ENCODE measurements at places on chromosomes 3 and 15. TPM values are rescaled to one million over a fixed set of nuclear protein-coding genes. Genes with fewer than 3 reads are reported as not detected.

CHRM5 gene
- total RNA-seq, result not detected

CYP11A1 gene
- 1.9 TPM for total RNA-seq

TRMT10C gene
- total RNA-seq, result 17.3 TPM

SLC25A36 gene
- 232 TPM for total RNA-seq

TRPM1 gene
- 0.41 TPM for total RNA-seq

APPL1 gene
- 66.7 TPM for total RNA-seq

SMCO1 gene
- 3.5 TPM for total RNA-seq

ZBTB47 gene
- 23.4 TPM for total RNA-seq

C3orf22 gene
- 0.12 TPM for total RNA-seq

PDCD7 gene
- 19.2 TPM for total RNA-seq

NOP10 gene
- total RNA-seq, result 125 TPM

GOLGA6L6 gene
- total RNA-seq, result not detected

SH3GL3 gene
- total RNA-seq, result 4.3 TPM

QTRT2 gene
- 29.0 TPM for total RNA-seq

TMOD3 gene
- 40.0 TPM for total RNA-seq

MST1R gene
- total RNA-seq, result 2.0 TPM

SPTSSB gene
- 7.4 TPM for total RNA-seq

LIPH gene
- total RNA-seq, result 1.9 TPM

MED12L gene
- 5.9 TPM for total RNA-seq

VPS18 gene
- total RNA-seq, result 23.5 TPM

DPPA4 gene
- 6.1 TPM for total RNA-seq

CHRNB4 gene
- 2.0 TPM for total RNA-seq

DLL4 gene
- 28.3 TPM for total RNA-seq

CAPN7 gene
- 64.1 TPM for total RNA-seq

GOLGA6L25 gene
- total RNA-seq, result not detected

KY gene
- total RNA-seq, result 27.6 TPM

ACKR2 gene
- total RNA-seq, result 6.4 TPM

ZMYND10 gene
- total RNA-seq, result 3.9 TPM
